NCI-H526 treated with DMSO at 0.1 percent for 48 hours (cell line): ENCODE measurements at places on chromosomes 2 and 18.

DNA sequence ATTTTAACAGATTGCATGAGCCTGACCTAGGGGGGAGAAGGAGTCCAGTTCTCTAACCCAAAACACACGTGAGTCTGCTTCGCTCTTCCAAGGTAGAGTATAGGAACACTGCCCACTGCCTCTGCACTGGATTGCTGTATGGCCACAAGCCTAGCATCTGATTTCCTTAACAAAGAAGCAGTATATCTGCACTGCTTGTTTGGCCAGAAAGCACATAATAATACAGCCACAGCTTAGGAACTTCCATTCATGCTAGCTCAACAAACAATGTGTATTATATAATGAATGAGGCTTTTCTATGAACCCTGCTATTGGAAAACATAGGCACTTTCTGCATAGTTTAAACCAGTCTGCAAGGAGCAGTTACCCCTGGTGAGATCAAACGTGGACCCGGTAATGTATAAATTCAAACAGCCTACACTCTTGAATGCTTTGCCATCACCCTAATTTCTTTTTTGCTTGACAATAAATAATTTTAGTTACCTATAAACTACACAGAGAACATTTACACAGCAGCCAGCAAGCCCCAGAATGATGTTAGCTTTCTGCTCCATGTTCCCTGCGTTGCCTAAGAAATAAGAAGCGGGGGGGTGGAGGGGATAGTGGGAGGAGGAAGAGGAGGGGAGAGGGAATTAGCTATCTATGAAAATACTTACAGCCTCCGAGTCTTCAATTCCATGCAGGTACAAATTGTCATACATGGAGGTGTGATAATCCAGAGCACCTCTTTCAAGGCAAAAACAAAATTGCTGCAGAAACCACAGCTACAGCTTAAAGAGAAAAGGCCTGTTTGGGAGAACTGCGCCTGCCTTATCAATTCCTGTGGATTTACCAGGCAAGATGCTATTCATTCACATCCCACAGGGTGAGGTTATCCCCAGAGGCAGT lies 125.6 kb downstream of the CACNB4 start:
- DNase-seq = peak; percentile 80

- no peak for DNase-seq
Observed at GRCh38 chr2:60844105-60844504, 37.3 kb upstream of the REL start.

DNA sequence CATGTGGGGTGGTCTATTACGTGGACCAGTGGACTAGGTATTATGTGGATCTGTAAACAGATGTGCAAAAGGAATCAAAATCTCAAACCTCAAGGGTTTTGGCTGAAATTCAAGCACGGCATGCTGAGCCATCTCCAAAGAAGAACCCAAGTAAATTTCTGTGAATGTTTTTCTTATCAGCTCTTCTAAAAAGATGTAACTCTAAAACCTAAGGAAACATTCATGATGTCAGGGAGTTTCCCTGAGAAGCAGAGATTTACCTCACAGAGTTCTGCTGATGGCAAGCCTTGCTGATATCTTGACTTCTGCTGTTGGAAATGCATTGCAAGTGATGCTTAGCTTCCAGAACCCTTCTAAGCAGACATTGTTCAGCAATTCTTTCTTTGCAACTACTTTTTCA lies 21.6 kb downstream of the DSG4 start:
- no peak for DNase-seq

GRCh38 chr2:5125017-5125730 lies 567.0 kb upstream of the SOX11 start:
- no peak for DNase-seq

DNA sequence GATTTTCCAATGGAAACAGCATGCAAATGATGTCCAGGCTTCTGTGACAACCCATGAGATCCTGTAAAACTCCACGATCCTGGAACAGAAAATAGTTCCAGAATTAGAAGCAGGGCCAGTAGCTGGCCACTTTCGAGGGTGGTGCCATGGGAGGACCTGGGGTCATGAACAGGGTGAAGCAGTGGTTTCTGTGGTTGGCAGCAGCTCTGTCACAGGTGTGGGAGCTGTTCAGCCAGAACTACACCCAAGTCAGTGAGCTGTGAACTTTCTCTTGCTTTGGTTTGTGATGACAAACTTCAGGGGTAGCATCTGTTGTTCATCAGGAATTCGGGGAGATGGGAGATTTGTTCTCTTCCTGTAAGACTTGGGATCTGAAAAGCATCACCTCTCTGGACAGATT lies 314.4 kb upstream of the NT5C1B start:
- DNase-seq = no peak

GRCh38 chr2:27016801-27017325 lies 15.9 kb upstream of the TMEM214 start:
- DNase-seq = peak; percentile 19

DNA sequence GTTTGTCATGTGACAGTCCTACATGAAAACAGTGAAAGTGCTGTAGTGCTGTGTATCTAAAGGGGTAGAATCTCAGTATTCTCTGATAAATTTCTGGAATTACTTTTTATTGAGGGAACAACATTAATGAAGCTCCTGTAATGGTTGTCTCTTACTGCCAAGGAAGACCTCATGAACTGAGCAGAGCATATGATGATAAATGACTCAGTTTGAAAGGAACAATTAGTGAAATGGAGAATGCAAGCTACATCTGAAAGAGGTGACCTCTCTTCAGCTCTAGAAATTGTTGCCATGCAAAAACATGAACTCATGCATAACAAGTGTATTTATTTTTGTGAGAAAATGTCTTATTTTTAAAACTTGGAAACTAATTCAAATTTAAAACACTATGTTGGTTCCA lies 93.6 kb downstream of the SCN9A start:
- no peak for DNase-seq

GRCh38 chr18:49013961-49014604 lies 63.3 kb upstream of the SMAD7 start:
- no peak for DNase-seq

GRCh38 chr18:6606411-6607085 lies 123.0 kb upstream of the ARHGAP28 start:
- DNase-seq = no peak

DNA sequence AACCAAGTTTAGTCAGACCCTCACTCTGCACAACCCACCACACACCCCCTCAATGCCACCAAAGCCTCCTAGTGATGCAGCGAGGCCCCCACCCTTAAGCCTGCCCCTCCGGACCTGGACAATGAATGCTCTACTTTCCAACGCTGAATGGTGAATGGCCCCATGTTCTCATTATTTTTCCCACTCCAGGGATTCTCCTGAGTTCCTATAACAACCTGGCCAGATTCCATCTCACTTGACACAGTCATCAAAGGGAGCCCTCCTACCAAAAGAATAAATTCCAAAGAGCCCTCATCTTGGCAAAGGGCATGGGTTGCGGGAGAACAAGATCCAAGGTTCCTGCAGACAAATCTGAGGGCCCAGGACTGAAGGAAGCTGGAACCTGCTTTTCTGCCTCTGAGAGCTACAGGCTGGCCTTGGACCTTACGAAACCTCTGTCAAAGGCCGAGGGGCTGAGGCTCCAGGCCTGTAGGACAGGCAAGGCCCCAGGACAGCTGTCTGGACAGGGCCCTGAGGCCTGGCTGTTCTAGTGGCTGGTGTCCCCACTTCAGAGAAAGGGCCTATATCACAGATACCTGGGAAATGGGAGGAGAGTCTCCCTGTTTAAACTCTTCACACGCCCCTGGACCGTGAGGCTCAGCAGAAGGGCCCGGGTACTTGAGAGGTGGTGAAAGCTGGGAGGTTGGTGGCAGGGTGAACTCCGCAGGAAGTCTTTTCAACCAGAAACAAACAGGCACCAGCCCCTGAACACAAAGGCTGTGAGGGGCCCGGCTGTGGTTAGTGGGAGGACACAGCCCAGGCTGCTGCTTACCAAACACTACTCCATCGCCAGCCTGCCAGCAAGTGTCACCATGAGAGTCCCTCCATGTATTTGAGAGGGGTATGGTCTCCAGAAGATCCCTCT lies 27.3 kb downstream of the SFXN5 start:
- no peak for DNase-seq

DNA sequence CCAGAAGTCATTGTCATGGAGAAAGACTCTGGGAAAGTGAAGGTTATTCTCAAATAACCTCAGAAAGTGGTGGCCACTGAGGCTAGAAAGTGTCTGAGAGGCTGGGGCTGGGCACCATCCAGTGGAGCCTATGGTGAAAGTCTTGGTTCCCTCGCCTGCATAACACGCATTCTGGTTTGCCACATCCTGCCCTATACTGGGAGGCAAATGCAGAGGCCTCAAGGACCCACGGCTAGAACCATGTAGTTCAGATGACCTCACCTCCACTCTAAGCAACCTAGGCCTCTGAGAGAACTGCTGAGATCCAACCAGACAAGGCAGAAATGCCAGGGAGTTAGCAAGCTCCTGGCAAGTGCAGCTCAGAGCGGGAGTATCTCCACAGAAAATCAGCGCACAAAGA lies 5.1 kb downstream of the ITGB6 start:
- no peak for DNase-seq

DNA sequence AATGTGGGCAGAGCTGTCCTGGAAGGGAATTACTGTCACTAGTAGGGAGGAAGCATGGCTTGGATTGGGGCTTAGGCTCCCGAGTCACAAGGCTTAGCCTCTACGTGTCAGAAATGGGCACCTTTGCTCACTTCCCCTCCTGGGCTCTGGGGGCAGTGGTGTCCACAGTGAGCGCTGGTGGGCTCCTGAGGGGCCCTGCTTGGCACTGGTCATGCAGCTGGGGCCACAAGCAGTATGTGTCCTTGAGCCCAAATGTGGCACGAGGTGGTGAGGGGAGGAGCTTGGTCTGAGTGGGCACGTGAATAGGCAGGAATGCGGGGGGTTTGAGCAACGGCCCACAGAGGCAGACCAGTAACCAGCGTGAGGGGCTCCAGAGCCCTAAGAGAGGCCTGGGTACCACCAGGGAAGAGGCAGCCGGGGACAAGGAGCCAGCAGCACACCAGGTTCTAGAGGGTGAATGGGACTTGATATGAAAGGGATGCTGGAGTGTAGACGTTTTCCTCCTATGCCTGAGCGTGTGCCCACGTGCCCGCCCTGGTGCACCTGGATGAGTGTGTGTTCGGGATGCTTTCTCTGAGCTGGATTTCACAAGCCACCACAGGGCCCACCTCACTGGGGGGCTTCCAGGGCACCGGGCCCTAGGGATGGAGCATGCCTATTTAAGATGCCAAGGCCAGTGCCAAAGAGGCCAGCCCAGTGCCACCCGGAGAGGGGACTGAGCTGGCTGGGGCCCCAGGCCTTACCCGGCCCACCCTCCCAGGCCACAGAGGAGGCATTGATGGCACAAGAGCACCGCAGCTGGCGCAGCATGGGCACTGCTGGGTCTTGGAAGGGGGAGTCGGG lies 22.8 kb upstream of the PTMA start:
- no peak for DNase-seq

- no peak for DNase-seq
Observed at GRCh38 chr2:26542676-26543505, 65.0 kb upstream of the OTOF start.

DNA sequence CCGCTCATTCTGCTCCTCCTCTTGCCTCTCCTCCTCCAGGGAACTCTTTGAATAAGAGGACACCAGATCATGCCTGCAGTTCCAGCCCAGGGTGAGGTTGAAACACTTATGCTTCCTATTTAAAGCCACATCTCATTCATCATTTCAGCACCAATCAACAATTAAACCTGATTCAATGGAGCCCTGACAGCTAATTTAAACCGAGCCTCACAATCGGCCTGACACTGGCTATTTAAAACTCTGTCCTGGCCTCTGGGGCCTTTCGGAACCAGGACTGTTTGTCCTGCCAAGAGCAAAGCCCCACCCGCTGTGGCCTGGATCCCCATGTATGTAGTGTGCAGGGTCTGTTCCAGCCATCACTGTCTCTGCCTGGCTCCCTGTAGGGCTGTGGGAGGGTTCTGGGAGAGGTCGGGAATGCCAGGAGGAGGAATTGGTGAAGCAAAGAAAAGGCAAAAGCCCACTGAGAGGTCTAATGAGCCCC lies 97.4 kb downstream of the MCFD2 start:
- no peak for DNase-seq

DNA sequence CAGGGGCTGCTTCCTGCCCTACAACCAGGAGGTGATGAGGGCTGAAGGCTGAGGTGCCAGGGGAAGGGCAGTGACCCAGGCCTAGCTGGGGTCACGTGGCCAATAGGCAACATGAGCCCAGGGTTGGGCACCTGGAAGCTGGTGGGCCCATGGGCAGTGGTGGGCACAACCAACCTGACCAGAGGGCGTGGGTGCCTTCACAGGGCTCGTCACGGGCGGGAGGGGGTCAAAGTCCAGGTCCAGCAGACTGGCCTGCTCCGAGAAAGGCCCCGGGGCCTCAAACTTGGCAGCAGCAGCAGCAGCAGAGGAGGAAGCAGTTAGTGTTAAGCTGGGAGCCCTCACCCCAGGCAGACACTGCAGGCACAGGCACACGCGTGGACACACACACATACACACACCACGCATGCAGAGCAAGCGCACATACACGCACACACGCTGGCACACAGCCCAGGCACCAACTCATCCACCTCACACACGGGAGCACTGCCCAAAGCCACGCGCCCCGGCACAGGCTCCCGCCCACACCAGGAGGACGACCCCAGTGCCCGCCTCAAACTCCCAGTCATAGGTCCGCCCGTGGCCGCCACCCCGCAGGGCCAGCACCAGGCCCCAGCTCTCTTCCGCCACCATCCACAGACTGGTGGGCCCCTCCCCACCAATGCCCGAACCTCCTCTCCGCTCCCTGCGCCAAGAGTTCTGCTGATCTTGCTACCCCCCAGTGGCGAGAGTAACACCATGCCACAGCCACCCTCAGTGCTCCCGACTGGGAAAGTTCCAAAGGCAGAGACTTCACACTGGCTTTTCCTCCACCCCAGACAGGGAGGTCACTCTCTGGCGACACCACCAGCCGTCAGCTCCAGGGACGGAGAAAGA lies 53.0 kb downstream of the BIN1 start:
- no peak for DNase-seq

DNA sequence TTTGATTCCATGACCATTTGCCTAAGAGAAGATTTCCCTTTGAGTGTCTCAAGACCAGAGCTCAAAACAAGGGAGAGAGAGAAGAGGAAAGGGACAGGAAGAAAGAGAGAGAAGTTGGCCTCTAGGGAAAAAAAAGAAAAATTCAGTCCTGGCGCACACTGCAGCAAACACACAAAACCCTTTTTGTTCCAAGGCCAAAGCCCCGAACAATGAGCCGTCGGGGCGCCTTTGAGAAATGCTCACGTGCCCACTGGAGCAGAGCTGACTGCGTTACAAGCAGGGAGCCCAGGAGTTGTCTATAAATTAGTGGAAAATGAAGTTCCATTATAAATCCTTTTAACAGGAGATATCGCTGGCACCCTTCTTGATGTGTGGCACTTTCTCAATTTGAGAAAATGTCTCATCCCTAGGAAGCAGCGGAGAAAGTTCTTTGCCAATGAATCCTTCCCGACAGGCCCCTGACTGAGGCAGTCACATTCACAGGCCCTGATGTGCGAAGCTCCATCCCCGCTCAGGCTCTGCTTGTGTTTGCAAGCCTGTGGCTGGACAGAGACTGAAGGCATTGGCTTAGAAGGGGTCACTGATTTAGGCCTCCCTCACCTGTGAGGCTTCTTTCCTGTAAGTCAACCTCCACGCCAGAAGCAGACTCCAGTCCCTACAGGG lies 32.1 kb upstream of the NCKAP5 start:
- DNase-seq = no peak

GRCh38 chr2:120134263-120134662 lies 88.9 kb downstream of the TMEM185B start:
- no peak for DNase-seq

GRCh38 chr2:143085125-143085784 lies 44.0 kb upstream of the ARHGAP15 start:
- DNase-seq = no peak
